ENCODE measurements at places on chromosomes 1 and 21.

- no peak for DNase-seq
These were observed 41.2 kb downstream of the SSBP3 start for GRCh38 chr1:54364995-54365394.

DNA sequence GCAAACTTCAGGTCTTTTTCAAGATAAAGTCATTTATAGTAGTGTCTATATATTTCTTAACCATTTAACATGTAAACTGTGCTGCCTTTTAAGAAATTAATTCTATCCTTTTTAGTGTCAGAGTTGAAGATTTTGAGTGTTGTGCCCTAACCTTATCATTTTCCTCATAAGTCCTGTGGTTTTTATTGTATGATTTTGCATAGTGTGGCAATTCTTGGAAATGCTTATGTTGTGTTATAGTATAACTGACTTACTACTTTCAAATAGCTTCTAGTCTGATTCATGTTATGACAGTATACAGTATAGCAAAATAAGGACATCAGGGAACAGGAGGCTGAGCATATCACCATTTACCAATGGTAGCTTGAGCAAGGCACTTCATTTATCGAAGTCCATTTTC, 99.1 kb downstream of the PTBP2 start:
- DNase-seq = peak; percentile 76

GRCh38 chr1:236018885-236019453, 45.9 kb downstream of the NID1 start:
- DNase-seq = no peak

DNA sequence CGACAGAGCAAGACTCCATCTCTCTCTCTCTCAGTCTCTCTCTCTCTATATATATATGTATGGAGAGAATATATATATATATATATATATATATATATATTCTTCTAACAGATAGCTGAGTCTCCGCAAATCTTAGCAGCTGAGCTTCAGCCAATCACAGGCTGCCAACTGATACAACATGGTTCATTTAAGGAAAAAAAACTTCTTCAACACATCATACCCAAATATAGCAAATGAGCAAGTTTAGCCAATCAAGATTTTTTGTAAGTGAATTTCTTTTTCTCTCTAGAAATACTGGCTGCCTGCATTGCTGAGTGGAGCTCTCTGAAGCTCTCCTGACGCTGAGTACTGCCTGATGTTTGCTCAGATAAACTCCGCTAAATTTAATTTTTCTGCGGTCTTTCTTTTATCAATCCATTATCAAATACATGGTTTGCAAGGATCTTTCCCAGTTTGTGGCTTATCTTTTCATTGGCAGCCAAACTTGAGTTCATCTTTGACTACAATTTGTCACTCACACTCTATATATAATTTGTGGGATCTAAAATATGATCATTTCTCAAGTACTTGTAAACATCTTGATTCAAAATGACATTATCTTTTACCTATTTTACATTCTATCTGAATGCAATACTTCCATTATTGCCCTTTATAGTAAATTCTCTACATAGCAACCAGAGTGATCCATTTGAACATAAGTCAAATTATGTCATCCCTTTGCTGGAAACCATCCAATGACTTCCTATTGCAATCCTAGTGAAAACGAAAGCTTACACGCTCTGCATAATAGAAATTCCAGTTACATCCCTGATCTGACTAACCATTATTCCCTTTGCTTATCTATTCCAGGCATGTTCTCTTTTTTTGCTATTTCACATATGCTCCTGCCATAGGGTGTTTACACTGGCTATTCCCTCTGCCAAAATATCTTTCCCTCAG, 2131.7 kb downstream of the MRPL39 start:
- no peak for DNase-seq

DNA sequence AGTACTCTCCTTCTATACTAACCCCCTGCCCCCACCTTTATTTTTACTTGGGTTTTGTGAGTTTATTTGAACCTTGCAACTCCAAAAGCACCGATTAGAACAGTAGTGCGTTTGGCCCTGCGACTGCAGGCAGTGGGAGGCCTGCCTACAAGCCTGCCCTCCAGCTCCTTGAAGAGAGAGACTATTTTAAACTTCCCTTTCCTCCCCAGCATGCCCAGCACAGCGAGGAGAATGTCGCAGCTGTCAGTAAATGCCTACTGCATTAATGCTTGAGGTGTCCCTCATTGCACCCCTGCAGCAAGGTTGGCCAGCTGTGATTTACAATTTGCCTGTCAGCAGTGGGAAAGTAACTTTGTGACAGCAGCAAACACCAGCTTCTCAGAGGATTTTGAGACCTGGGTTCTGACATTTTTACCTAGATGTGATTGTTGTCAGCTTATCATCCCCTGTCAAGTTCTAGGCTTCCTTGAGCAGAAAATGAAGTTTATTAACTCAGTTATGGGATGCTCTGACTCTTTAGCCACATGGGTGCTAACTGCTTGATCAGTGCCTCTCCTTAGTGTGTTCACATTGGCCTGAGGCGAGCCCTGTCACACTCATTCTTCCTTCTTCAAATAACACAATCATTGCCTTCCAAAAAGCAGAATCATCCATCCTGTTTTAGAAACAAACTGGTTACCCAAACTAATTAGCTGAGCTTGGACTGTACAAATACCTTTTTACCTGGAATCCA, 170.6 kb downstream of the PDE4B start:
- no peak for DNase-seq

DNA sequence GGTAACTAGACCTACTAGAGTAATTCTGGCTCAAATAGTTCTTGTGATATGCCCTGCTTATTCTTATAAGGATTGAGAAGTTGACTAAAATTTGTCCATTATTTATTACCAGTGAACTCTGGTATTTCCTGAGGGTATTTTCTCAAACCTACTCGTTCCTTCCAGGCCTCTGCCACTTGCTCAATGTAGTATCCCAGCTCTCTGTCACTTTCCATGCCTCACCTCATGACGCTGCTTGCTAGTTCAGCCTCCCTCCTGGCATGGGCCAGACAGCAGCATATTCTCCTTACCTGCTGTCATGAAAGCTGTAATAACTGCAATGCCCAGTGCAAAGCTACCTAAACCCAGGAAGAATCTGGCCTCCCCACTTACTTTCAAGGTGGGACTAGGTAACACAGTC, 602.9 kb upstream of the ADAMTS5 start:
- no peak for DNase-seq

DNA sequence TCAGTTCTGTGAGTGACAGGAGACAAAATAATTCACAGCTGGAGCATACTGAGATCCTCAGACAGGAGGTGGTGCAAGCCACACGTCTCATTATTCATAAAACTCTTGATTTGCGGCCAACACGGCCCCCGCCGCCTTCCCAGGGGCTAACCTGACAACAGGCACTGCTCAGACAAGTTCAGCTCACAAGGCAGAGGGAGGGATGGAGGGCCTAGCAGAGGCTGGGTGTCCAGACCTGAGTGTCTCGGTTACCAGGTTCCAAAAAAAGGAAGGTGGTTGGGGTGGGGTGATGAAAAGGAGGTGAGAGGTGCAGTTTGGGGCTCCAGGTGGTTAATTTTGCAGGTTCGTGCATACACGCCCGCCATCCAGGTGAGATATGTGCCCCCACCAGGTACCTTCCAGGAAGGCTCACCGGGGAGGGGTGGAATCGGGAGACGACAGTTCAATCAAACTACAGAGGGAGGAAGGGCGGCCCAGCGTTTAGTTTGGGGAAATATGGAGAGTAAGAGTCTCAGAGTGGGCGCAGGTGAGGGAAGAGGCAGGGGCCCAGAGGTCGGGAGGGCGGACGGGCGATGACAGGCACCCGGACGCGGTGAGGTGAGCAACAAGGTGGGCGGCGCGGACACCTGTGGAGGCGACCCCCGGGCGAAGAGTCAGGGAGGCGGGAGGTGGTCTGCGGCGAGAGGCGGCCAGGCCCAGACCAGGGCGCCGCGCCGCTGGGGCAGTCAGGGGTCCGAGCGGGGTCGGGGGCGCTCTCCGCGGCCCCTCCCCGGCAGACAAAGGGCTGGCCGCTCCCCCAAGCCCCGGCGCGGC, 629 bp downstream of the CTNNBIP1 start:
- peak; percentile 36 for DNase-seq

- DNase-seq = no peak
These were observed 18.5 kb downstream of the OPTC start for GRCh38 chr1:203512517-203512847.

DNA sequence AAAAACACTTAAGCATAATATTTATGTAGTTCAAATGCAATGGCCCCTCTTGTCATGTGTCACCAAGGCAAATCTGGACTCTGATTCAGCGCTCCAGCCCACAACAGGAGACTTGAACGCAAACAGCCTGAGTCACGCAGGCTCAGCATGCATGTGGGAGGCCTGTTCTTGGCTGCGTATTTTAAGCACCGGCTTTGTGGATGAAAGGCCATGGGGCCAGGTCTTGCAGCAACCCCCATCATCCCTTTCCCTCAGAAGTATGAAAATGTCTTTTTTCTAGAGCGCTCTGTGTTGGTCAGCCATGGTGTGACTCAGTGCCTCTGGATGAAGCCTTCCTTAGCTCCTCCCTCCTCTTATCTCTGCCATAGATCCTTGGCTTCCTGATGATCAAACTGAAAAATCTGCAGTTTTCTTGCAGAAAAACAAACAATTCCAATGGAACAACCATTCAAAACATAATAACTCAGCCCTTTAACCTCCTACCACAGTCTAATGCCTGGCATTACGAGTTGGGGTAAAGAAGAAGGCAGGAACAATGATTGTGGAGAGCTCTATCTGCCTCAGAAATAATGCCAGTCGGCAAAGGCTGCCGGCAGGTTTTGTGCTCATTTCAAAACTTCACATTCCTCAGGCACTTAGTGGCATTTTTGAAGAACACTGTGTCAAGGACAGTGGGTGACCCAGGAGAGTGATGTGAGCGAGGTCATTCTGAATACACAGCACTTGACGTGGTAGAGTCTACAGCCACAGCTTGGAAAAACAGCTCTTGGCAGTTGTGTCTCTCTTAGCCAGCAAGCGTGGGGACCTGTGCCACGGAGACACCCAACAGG, 167.5 kb downstream of the CLIC6 start:
- no peak for DNase-seq

GRCh38 chr1:29789910-29790247, 553.6 kb downstream of the PTPRU start:
- no peak for DNase-seq

GRCh38 chr1:96568639-96569038, 152.9 kb upstream of the PTBP2 start:
- DNase-seq = no peak

GRCh38 chr1:196445775-196446174, 162.5 kb downstream of the KCNT2 start:
- DNase-seq = no peak

DNA sequence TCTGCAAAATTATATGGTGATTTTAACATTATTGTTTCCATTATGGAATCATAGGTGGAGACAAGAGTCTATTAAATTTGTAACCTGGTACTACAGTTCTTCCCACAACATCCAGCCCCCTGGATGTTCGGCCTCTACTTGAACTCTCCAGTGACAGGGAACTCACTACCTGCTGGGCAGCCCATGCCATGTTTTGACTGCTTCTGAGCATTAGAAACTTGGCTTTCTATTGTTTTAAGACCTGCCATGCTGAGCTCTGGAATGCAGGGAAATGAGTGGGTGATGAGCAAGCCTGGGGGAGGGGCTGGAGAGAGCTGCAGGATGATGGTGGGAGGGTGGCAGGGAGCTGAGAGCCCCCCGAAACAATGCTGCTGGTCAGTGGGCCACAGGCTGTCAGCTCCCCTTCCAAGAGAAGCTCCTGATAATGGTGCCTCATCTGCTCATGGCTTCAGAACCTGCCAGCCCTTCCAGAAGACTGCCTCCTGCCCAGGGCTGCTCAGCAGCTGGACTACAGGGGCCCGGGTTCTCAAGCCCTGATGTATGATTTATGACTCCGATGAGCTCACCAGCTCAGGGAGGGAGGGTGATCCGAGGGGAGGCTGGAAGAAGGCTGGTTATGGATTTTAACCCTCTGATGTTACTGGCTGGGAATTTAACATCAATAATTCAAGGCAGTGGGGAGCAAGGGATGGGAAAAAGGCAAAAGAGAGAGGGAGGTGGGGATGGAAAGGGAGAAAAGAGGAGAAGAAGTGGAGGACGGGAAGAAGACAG, 205.0 kb downstream of the HIVEP3 start:
- DNase-seq = no peak

DNA sequence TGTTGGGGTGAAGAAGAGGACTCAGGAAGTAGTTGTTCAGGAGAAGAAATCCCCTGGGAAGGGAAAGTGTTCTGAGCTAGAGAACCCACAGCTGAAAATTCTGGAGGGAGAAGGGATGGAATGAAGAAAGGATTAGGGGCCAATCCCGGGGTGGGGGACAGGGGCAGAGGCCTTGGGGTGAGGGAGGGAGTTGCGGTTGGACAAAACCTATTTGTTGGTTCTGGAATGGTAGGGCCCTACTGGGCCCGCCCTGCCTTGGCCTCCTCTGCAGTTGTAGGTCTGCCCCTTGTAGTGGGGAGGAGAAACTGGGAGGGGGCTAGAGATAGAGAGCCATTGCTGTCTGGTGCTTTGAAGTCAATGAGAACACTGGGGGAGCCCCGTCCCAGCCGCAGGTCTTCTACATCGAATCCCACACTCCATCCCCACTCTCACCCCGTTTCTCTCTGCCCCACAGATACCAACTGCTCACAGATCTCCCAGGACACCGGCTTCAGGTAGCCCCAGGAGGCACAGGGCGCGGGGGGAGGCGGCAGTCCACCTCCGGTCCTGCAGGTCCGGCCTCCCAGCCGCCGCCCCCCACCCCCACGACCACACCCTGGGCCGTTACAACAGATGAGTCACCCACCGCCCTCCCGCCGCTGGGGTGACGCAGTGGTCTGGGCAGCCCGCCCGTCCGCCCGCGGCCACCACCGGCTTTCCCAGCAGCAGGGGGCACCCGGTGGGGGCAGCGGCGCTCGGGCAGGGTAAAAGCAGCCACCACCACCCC, 1.1 kb downstream of the TAGLN2 start:
- peak; percentile 88 for DNase-seq

GRCh38 chr1:25713961-25714360, 86.0 kb upstream of the SELENON start:
- no peak for DNase-seq

GRCh38 chr1:218739426-218739825, 394.3 kb downstream of the TGFB2 start:
- no peak for DNase-seq

DNA sequence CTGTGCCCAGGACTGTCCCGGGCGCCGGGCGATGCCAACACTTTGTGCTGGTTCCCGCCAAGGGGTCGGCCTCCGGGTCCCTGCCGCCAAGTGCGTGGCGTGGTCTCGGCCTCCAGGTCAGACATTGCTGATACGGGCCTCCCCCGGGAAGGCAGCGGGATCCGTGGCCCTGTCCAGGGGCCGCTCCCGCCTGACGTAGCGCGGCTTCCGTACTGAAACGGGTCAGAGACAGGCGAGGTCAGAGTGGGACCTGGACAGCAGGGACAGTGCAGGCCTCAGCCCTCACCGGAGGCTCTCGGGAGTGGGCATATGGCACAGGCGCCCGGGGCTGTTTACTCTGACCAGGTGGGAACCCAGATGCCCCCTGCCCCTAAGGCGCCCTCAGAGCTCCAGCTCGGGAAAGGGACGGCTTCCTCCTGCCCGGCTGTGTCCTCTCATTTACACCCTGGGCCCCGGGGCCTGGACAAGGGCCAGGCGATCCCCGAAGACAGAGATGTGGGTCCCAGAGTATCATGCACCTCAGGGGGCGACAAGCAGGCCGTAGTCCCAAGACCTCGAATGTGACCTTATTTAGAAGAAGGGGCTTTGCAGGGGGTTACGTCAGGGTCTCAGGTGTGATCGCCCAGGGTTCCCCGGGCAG, 8.8 kb upstream of the RNF223 start:
- no peak for DNase-seq

All from OCI-M1 (cell line).